ENCODE measurements at places on chromosomes 3 and 15.

DNA sequence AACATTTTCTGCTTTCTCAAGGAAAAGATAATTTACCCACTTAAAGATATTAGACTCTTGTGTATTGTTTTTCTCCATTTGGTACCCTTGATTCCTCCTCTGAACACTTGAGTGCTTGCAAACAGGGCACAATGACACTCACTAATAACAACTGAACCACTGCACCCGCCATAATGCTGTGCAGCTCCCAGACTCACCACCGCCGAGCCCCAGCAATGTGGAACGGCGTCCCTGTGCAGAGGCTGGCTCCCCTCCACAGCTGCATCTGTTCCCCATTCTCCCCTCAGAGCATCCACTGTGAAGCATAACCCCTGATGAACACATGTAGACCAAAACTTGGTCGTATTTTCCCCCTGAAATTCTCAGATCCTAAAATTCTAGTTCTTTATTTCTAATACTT, 276.2 kb upstream of the PLSCR5 start:
- no peak for DNase-seq

GRCh38 chr15:76339305-76340197, 3.0 kb downstream of the ISL2 start:
- DNase-seq = no peak

- no peak for DNase-seq
Measured at GRCh38 chr15:77014132-77015081, 19.5 kb downstream of the PSTPIP1 start.

DNA sequence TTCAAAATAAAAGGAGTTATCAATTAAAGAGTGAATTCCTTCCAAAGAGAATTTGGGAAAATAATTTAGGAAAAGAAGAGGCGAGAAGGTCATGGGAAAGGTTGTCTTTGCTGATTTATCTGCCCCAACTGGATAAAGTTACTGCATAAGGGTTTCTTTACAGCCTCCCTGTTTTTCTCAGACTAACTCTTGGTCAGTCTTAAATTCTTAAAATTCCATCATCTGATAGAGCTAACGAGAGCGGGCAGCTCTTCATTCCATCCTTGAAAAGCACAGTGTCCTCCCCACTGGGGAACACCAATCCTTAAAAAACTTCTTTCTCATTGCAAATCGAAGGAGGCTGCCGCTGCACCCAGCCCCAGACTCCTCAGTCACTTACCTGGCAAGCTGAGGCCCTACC, 107.2 kb downstream of the PGPEP1L start:
- DNase-seq = no peak

DNA sequence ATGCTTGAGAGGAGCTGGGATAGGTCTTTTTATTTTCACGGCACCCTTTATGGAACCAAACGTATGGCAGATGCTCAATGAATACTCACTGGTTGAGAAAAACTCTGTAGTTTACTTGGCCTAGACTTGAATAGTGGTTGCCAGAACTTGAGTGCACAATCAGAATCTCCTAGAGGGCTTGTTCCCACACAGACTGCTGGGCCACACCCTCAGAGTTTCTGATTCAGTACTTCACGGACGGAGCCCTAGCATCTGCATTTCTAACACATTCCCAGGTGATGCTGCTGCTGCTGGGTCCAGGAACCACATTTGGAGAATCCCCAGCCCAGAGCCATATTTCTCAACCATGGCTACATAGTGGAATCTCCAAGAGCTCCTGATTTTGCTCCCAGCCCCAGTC, 24.6 kb downstream of the CA12 start:
- DNase-seq = no peak

DNA sequence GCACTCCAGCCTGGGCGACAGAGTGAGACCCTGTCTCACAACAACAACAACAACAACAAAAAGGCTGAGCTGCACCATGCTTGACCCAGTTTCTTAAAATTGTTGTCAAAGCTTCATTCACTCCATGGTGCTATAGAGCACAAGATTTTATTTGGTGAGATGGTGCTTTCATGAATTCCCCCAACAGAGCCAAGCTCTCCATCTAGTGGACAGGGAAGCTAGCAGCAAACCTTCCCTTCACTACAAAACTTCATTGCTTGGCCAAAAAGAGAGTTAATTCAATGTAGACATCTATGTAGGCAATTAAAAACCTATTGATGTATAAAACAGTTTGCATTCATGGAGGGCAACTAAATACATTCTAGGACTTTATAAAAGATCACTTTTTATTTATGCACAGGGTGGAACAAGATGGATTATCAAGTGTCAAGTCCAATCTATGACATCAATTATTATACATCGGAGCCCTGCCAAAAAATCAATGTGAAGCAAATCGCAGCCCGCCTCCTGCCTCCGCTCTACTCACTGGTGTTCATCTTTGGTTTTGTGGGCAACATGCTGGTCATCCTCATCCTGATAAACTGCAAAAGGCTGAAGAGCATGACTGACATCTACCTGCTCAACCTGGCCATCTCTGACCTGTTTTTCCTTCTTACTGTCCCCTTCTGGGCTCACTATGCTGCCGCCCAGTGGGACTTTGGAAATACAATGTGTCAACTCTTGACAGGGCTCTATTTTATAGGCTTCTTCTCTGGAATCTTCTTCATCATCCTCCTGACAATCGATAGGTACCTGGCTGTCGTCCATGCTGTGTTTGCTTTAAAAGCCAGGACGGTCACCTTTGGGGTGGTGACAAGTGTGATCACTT, 2.0 kb downstream of the CCR5 start:
- no peak for DNase-seq

- DNase-seq = no peak
Measured at GRCh38 chr3:171528102-171528501, 67.9 kb upstream of the TNIK start.

GRCh38 chr15:61266921-61267320, 37.8 kb upstream of the RORA start:
- no peak for DNase-seq

GRCh38 chr15:101124731-101125451, 127.0 kb downstream of the CHSY1 start:
- DNase-seq = no peak

GRCh38 chr3:65723985-65724384, 314.7 kb downstream of the MAGI1 start:
- no peak for DNase-seq

DNA sequence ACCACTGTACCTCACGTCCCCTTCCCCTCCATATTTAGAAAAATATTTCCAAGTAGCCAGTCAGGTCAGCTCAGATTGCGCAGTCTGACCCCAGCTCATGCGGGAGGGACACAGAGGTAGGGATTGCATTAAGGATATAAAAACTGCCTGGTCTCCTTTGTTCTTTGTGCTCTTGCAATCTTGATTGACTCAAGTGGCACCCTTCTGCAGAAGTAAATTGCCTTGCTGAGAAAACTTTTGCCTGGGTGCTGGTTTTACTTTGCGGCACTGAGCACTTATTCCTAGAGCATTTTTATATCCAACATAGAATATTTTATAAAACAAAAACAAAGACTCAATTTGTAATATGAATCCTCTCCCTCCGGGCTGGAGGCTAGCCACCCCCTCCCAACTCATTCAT, 54.8 kb downstream of the BTD start:
- DNase-seq = no peak

- no peak for DNase-seq
Measured at GRCh38 chr15:65067645-65068402, at the start of gene RASL12. Gene RASL12 (minus strand): TSS chr15:65067991. CDS start chr15:65067835, 156 bp downstream.

GRCh38 chr3:67458408-67458807, 196.0 kb downstream of the SUCLG2 start:
- no peak for DNase-seq

- no peak for DNase-seq
Measured at GRCh38 chr3:118618247-118619040, 416.2 kb downstream of the IGSF11 start.

DNA sequence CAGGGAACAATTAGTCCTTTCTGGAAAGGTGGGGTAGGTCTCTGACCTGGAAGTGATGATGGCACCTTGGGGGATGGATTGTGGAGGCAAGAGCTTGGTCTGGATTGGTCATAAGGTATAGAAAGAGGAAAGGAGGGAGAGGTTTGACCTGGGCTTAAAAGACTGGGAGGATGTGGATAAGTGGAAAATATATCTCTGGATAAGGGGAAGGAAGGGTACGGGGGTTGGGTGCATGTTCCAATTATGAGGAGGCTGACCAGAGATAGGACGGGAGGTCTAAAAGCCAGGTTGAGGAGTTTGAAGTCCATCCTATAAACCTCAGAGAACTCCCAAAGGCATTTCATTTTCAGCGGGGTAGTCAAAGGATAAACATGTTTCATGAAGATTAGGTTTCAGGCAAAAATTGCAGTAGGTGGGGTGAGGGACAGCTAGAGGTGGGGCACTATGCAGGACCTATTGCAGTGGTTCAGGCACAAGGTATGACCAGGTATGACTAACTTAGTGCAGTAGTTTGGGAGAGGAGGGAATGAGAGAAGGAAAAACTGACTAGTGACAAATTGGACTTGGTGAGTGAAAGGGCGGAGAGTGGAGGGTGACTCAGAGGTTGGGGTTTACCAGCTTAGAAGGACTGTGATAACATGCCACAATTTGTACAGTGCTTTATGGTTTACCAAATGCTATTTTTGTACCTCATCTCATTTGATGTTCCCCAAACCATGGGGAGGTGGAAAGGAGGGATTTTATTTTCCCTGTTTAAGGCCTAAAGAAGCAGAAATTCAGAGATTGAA, 10.7 kb downstream of the PDE8A start:
- no peak for DNase-seq

- no peak for DNase-seq
Measured at GRCh38 chr3:196222876-196223595, 6.7 kb downstream of the SLC51A start.

DNA sequence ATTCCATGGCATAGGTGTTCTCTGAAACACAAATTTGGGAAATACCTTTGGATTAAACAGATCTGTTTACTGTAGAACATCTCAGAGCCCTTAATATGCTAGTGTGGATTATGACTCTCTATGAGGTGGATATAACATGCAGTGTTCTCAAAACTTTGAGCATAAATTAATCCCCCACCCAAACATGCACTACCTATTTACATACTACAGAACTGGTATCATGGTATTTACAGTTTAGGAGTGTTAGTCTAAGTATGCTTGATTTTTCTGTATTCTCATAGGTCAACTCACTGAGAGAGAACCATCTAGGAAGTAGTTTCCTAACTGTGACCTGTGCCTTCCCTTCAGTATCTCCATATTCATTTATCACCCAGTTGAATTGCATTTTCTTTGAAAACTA, 30.9 kb upstream of the ZNF609 start:
- DNase-seq = no peak

- DNase-seq = no peak
Measured at GRCh38 chr3:16917256-16917935, 32.6 kb downstream of the PLCL2 start.

- DNase-seq = no peak
Measured at GRCh38 chr3:52494445-52494844, 693 bp upstream of the STAB1 start.

DNA sequence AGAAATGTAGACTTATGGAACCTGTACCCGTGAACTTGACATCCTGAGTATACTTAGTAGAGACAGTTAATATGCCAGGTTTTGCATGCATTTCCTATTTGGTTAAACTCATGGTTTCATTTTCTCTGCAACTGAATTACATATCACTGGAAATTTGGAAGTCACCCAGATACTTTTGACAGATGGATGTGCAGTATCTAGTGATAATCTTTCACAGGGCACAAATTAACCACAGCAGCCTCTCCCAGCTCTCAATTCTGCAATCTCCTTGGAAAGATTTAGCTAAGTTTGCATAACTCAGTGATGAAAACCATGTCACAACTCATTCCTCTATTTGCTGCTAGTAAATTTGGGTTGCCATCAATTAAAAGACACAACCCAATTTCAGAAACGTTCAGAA, 162.3 kb upstream of the TPM1 start:
- no peak for DNase-seq

DNA sequence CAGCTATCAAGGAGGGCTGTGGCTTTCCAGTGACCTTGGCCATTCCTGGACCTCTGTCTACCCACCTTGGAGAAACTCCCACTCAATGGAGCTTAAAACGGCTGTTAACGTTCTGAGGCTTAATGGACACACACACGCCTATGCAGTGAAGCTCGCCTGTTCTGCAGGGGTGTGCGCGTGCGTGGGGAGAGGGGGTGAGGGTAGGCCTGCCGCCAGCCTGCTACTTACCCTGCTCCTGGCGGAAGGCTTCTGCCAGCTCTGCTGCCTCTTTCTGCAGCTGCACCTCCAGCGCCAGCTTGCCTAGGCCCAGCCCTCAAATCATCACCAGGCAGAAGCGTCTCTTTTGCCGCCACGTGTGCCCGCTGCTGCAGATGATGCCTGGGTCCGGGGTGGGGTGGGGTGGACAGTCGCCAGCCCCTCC, 23.2 kb upstream of the PARL start:
- DNase-seq = no peak

DNA sequence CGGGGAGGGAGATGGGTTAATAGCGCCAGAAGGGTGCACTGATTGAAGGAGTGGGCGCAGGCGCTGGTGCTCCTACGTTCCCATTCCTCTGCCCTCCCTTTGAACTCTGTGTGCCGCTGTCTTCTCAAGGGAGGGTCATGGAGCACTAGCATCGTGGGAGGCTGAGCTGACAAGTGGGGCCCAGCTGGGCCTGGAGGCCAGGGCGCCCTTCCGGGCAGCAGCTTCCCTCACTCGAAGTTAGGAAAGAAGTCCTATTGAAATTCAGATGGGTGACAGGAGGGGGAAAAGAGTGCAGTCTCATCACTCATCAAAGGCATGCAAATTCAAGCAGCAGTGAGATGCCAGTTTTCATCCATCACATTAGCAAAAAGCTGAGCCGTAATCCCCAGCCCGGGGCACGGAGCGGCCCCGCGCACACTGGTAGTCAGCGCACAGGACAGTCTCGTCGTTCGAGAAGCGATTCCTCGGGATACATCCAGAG, 128.2 kb downstream of the LRRK1 start:
- DNase-seq = no peak

GRCh38 chr15:41487381-41487780, 6.3 kb upstream of the ITPKA start:
- no peak for DNase-seq

DNA sequence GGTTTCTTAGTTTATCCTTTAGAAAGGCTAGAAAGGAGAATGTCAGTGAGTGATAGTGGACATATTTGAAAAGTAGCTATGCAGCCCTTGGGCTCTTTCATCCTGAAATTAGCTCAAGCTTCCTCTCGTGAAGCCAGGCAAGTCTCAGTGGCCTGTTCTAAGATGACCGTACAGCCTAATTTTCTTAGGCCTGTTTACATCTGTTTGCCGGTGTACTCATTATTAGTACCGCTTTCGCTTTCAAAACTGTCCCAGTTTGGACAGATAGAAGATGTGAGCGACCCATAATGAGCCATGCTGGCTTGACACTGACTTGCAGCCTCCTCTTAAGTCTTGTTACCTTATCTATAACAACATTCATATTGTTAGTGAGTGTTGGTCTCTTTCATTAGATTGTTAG, 5.7 kb upstream of the ARL14 start:
- DNase-seq = peak; percentile 80

- DNase-seq = no peak
Measured at GRCh38 chr3:132346841-132347736, 29.9 kb downstream of the ACP3 start.

DNA sequence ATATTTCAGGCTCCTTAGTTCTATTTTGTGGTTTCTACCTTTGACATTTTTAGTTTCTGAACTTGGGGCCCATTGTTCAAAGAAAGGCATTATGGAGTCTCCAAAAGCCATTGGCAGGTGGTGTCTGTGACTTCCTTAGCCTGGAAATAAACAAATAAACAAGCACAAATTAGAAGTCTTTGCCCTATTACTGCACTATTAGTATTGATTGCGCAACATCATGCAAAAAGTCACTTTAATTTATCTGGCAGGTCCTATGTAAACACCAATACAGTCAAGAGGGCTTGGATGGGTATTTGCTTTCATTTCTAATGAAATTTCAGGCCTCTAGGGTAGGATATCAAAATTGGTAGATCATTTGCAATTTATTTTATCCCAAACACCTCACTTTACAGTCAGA, 85.6 kb downstream of the LPP start:
- DNase-seq = no peak

Data from GM12864 (cell line).